Stimulated activated CD8-positive, alpha-beta memory T cell treated with anti-CD3 and anti-CD28 coated beads, Interleukin-4, amount 100 ng/mL, for 1 hour (primary cell): ENCODE measurements at places on chromosomes 5 and 9.

DNA sequence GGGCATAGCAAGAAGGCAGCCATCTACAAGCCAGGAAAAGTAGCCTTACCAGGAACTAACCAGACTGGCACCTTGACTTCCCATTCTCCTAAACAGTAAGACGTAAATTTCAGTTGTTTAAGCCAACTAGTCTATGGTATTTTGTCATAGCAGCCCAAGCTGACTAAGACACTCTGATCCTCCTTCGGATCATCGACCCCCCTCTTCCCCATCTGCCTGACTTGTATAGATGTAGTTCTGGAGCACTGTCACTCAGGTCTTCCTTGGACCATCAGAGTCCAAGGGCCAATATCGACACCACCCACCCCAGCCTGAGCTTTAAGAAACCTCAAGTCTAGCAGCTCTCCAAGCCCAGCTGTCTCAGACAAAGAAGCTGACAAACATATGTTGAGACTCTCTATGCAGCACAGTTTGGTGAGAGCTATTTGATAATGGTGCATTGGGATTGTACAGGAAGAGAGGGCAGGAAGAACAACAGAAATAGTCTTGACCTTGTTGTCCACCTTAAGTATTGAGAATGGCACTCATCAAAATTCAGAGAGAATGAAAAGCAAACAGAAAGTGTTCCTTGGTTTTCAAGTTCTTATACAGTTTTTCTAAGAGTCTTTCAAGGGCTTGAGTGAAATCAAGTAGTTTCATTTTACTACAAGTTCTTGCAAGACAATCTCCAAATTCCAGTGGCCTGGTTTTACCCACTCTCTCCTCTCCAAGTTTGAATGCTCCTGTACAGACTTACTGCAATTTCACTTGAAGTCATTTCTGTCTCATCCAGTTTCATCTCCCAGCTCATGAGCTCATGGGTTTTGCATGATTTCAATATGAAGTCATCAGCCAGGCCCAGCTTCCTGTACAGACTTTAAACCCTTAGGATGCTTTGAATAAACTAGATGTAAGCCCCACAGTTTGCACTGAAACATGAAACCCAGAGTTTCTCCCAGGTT is 122.3 kb upstream of the RAI14 start:
- no peak for DNase-seq

DNA sequence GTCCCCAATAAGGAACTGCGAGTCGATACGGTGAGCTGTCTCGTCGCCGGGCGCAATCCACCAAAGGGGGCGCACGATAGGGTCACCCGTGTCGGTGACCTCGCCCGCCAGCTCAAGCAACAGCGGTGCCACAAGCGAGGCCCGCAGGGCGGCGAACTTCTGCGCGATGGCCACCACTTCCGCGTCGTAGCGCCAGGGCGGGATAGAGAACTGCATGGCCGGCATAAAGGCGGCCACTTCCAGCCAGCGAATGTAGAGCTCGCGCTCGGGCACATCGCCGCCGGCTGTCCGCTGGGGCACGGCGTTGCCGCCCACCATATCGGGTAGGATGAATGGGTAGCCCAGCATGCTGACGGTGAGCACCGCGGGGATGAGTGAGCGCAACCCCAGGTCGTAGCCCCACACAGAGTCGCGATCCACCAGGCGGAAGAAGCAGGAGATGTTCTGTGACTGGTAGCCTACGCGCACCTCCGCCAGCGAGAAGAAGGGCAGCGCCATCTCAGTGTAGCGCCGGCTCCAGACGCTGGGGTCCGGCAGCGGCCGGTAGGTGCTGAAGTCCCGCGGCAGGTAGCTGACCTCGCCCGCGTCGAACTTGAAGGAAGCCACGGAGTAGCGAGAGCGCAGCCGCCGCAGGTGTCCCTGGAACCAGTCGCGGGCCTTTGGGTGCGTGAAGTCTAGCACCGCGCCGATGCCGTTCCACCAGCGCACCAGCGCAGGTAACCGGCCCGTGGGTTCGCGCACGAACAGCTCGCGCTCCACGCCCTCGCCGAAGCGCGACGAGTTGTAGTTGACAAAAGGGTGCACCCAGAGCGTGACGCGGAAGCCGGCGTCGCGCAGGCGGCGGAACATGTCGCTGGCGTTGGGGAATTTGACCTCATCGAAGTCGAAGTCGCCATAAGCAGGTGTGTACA is 5.5 kb downstream of the MYORG start:
- no peak for DNase-seq

DNA sequence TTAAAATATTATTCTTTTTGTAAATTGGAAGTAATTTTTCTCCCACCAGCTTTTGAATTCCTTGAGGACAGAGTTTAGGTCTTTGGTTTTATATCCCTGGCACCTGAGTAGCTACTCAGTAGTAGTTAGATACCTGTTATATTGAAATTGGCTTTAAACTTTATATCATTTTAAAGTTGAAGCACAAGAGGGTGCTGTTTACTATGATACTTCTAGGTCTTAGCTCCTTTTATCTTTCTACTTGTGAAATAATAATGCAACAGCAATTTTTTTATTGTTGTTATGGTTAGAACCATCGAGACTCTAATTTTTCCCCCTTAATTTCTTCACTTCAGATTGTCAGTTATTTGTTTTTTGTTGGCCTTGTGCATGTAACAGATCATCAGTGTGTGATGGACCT is 46.3 kb downstream of the AP3S1 start:
- DNase-seq: no peak

DNA sequence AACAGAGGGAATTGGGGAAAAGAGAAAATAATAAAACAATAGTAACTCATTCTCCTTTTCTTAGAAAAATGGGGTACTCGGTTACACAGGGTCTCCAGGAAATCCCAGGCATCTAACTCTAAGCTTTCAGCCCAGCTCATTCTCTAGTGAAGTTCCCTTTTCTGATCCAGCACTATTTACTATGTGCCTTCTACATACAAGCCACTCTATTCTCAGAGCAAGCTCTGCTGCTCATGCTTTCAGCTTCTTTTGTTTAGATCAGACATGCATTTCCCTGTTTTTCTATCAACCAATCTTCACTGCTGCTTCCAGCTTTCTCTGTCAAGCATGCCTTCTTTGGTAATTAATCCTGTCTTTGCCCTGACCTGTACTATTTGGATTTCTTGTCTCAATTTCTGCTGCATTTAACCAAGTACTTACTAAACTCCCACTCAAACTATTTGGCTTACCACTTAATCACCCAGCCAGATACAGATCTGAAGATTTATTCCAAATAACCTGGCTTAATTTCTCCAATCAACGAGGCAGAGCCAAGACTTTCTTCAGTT is 25.3 kb downstream of the OSMR start:
- DNase-seq: no peak

GRCh38 chr9:96486386-96487028 is 36.5 kb downstream of the HABP4 start:
- no peak for DNase-seq

DNA sequence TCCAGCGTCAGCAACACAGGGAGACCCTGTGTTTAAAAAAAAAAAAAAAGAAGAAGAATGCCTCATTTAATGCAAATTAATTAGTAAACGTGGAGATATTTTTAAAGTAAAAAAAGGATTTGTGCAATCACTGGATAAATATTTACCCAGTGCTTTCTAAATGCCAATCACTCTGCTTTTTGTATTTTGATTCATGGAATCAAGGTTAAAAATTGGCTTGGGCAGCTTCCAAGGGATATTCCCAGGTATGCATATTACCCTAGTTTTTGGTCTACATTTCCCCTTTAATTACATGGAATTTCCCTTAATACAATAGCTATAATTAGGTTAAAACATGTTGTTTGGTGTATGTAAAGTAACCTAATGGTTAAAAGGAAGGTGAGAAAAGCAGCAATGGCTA is 31.4 kb upstream of the PDZD2 start:
- DNase-seq: no peak

- no peak for DNase-seq
Measured at GRCh38 chr5:315488-316209, 5.9 kb upstream of the AHRR start.

GRCh38 chr5:33526755-33527154 is 86.0 kb downstream of the TARS1 start:
- no peak for DNase-seq

GRCh38 chr5:106510321-106510720 is 1160.4 kb downstream of the EFNA5 start:
- no peak for DNase-seq

DNA sequence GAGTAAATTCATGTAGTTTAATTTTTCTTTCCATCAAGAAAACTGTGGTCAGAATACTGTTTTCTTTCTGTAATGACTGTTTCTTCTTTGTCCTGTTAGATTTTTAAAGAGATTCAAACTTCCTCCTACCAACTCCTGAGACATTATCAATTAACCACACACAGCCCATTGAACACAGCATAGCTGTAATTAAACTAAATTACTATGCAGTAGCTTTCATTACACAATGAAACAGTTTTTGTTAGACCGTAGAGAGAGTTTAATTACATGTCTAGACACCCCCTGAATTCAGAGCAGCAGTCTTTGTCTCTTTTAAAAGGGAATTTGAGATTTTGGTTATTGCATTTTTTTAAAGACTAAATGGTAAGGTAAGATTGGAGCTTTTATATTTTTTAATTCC is 77.5 kb downstream of the STARD4 start:
- no peak for DNase-seq

DNA sequence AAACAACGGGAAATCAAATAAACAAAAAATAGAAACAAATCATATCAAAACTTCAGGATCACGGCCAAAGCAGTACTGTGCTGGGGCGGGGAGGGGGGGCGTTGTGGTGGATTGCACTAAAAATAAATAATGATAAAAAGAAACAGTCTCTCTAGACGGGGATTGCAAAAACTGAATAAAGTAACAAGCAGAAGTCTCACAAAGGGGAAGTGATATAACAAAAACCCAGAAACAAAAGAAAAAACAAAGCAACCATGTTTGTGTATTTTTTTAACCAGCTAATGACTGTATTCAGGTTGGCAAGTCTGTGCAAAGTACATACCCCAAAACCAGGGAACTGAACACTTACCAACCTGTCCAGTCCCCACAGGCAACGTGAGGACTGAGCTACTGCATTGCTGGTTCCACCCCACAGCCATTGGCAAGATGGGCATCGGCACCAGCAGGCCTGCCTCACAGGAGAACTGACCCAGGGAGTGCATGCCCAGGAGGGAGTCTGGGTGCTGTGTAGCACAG is 24.1 kb downstream of the BICD2 start:
- DNase-seq: no peak
